Epithelial cell of prostate (primary cell): ENCODE measurements at places on chromosomes 6 and 20.

DNA sequence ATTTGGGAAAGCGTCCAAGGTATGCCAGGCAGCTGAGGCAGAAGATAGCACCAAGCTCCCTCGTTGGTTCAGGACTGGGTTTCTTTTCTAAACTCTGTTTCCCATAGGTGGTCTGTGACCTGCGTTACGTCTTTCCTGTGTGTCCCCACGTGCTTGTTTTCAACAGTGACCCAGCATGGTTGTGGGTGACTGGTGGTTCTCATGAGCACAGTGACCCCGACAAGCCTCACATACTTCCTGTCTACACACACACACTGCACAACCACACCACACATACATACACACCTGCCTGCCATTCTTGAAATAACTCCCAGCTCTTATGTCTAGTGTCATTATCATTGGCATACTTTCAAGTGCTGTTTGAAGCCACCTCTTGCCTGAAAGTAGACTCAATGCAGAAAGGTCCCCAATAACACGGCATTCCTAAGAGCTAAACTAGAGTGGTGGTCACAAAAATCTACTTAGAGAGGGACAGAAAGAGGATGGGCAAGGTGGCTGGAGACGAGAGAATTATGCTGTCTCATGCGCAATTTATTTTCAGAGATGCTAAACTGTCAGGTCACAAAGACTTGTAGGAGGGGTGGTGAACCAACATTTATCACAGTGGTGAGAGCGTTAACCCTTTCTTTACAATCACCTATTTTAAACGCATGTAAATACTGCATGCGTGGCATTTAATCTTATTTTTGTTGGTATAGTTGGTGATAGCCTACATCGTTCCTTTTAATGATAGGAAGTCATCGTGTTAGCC lies 66.7 kb downstream of the GCNT2 start:
- DNase-seq, result no peak

DNA sequence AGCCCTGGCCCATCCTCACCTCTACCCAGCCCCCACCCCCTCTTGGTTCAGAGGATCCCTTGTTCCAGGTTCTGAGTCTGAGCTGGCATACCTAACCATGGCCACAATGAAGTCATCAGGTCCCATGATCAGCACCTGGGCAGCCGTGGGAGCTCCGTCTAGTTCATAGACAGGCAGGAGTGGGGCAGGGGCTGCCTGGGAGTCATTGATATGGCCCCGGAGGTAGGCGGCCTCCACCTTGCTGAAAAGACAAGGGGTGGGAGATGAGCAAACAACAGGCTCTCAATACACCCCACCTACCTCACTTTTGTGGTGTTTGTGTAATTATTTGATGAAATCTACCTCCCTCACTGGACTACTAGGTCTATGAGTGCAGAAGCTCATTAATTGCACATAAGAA lies 20.4 kb downstream of the GGT7 start:
- DNase-seq, result no peak

GRCh38 chr6:74415056-74415455 lies 719.1 kb downstream of the CD109 start:
- DNase-seq, result no peak

GRCh38 chr6:138107078-138107751 lies at the start of gene PERP:
Gene PERP, minus strand, starts transcription at chr6:138107419. Its CDS starts 79 bp downstream, at chr6:138107340.
- no peak for DNase-seq

DNA sequence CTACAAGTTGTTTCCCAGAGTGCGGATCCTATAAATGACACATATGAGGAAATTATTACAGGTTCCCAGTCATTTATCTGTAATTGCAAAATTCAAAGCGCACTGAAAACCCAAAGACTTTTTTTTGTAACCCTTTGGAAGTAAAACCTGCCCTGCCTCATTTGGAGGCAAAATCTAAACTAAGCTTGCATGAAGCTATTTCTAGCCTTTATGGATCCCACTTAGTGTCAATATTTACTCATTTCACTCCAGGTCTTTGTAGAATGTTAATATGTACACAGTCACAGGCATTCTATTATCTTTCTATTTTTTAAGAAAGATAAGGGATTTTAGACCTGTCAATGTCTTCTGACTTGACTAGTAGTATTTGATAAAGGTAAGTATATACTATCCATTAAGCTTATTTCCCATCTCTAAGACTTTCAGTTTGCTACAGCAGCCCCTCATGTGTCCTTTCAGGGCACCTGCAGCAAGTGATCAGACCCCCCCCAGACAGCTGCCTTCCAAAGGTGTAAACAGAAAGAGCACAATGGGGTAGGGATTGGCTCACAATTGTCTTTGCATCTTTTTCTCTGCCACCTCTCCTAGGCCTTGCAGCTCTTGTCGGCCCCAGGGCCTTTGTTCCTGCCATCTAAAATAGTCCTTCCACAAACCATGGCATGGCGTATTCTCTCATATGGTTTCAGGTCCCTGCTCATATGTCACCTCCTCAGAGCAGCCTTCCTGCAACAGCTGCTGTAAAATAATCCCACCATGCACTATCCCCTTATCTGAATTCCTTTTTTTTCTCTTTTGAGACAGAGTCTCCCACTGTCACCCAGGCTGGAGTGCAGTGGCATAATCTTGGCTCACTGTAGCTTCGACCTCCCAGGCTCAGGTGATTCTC lies 1.3 kb upstream of the REPS1 start:
- no peak for DNase-seq

GRCh38 chr6:40845553-40845952 lies 193.5 kb downstream of the UNC5CL start:
- no peak for DNase-seq

GRCh38 chr20:62921119-62921687 lies 5.1 kb downstream of the DIDO1 start:
- DNase-seq, result no peak

DNA sequence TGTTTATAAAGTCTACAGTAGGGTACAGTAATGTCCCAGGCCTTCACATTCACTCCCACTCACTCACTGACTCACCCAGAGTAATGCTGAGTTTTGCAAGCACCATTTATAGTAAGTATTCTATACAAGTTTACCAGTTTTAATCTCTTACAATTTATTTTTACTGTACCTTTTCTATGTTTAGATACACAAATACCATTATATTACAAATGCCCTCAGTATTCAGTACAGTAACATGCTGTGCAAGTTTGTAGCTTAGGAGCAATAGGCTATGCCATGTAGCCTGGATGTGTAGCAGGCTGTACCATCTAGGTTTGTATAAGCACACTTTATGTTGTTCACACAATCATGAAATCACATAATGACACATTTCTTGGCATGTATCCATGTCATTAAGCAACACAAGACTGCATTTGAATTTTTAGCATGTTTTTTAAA lies 673.6 kb downstream of the CD109 start:
- DNase-seq, result peak; percentile 36

DNA sequence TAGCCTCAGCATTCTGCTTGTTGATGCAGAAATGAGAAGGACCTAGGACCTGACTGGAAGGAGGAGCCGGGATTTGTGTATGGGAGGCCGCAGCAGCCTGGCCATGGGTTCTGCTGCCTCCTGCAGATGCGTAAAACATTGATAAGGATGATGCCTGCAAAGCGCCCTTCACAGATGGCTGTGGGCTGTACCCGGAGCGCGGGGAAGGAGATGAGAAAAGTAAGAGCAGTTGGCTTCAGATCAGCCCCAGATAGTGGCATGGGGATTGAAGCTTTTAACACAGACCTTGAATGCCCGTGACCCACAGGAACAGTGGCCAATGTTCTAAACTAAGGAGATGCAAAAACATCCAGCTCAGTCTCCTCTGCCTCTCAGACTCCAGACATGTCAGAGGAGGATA lies 136.4 kb upstream of the KCNG1 start:
- DNase-seq, result no peak

GRCh38 chr20:51888291-51888690 lies 86.0 kb upstream of the SALL4 start:
- DNase-seq, result no peak

- DNase-seq, result no peak
Measured at GRCh38 chr6:257774-258173, 34.5 kb upstream of the DUSP22 start.

GRCh38 chr20:32564921-32565734 lies 20.0 kb downstream of the NOL4L start:
- no peak for DNase-seq
